DMS79 (cell line): ENCODE measurements at places on chromosomes 16 and 17.

DNA sequence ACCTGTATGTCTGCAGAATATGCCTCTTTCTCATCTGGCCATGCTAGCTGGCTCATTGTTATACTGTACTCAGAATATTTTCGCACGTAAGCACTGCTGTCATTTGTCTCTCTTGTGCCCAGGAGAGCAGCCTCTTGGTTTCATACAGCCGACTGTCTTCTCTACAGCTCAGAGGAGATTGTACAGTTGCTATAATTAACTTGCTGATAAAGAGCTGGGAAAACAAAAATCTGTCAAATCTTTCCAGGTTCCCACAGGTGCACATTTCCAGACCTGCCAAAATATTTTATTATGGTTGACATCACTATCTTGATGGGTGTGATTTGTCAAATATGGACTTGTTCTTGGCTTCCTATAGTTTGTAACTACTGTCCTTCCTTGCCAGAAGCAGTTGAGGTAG is 122.7 kb downstream of the FTO start:
- no peak for DNase-seq

DNA sequence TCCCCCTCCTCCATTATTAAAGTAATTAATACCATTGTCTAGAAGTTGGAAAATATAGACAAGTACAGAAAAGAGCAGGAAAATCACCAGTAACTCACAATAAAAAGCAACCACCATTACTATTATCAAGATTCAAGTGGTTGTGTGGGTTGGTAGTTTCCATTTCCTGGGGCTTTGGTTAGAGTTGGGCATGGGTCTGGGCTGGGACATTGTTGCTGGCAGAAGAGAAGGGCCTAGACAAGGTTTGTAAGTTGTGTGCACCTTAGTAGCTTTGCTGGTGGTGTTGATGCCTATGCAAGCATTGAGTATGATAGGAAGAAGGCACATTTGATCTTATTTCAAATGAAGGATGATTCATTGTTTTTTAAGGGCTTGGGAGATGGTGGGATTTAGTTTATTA is 25.4 kb upstream of the NFATC3 start:
- DNase-seq, result no peak

GRCh38 chr16:593406-593805 is 3.5 kb downstream of the RAB40C start:
- DNase-seq, result peak; percentile 81

DNA sequence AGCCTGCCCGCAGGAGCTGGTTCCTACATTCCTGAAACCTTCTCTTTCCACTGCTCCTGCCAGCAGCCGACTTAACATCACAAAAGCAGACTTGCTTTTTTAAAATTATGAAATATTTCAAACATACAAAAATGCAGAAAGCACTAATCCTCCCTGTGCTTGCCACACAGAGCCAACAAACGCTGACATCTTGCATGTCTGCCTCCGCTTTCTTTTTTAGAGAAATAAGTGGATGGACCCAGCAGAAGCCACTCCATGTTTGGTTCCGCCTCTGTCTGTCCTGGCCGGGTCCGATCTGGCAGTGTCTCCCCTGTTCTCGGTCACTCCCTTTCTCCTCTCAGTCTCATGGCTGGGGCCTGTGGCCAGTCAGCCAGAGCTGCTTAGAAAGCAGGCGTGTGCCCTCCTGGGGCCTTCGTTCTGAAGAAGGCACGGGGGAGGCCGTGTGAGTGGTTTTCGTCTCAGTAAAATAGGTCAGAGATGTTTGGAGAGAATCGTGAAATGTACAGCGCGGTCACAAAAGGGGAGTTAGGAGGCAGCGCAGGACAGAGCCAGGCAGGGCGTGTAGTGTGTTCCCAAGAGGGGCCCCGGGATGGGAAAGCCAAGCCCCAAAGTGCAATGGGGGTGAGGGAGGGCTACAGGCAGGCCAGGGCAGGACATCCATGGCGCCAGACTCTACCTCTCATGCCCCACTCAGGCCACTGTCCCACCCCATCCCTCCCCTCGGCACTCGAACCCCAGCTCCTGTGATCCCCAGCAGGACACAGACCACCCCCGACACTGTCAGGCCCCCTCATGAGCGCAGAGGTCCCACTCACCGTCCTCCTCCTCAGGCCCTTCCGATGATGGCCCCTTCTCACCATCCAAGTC is 23.2 kb downstream of the MXRA7 start:
- DNase-seq, result no peak

DNA sequence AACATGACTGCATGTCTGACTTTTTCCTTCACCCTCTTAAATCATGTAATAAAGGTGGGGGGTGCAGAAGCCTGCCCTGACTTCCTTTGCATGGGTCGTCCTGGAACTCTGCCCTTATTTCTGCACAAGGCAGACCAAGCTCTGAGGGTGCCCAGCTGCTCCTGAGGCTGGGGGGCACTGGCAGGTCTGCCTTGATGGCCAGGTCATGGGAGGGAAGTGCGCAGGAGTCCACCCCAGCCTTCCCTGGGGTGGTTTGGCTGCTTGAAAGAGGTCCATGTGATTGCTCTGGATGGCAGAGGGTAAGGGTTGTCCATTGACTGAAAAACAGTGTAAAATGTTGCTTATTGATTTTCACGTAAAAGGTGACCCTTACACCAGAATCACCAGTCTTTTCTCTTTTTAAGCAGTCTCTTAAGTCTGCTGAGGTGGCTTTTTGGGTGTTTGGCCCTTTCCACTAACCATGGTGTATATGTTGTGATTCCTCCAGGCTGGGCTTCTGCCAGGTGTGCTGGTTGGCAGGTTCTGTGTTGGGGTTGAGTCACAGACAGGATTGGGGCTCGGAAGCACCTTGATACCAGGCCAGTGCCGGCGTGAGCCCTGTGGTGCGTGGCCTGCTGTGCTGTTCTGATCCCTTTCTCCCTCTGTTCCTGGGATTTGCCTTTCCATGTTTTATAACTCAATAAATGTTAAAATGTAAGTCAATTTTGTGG is 19.4 kb downstream of the DHX38 start:
- no peak for DNase-seq

DNA sequence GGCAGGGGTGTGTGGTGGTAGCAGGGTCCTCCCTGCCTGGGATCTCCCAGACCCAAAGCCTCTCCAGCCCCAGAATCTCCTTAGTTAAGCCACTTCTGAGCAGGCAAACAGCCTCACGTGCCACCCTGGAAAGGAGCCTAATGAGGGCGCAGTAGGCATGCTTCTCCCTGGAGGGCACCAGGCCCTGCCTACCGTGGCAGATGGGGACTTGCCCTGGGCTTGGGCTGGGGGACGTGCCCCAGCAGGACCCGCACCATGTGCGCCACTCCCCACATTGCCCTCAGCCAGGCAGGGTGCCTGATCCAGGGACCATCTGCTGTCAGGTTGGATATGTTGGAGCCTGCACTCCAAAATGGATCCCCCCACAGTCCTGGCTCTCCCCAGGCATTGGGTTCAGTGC is 14.2 kb downstream of the FAM83G start:
- DNase-seq, result no peak

DNA sequence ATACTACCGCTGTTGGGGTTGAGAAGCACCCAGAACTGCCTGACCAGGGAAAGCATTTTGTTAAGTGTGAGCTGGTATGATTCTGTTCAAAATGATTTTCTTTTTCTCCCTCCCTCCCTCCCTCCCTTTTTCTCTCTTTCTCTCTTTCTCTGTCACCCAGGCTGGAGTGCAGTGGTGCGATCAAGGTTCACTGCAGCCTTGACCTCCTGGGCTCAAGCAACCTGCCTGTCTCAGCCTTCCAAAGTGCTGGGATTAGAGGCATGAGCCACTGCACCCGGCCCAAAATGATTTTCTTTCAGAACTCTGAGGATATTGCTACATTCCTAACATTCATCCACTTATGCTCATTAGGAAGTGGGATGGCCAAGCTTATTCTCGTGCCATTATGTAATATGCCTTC is 41.3 kb downstream of the SLC47A1 start:
- no peak for DNase-seq

- DNase-seq, result no peak
Measured at GRCh38 chr17:42287305-42287976, 857 bp upstream of the STAT5A start.

- DNase-seq, result no peak
Measured at GRCh38 chr17:27498615-27499309, 42.5 kb downstream of the KSR1 start.

GRCh38 chr16:67370661-67371060 is 22.6 kb downstream of the TPPP3 start:
- no peak for DNase-seq

- no peak for DNase-seq
Measured at GRCh38 chr17:72115781-72116525, 4.9 kb upstream of the SOX9 start.

DNA sequence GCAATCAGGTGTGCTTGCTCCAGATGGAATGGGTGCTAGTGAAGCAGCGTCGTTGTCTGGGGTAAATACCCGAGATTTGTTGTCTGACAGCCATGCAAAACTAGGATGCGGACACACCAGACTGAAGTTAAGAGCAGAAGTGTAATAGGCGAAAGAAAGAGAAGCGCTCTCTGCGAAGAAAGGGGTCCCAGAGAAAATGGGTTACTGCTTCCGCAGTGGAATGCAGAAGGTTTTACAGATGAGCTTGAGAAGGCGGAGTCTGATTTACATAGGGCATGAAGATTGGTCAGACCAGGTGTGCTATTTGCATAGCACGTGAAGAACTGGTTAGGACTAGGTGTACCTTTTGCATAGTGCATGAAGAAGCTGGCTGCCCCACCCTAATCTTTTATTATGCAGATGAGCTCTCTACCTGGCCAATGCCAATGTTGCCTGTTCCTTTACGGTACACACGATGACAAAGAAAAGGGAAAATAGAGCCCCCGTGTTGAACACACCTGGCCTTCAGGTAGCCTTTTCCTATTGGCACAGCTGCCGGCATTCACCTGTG is 32.0 kb upstream of the SNN start:
- DNase-seq, result peak; percentile 26

DNA sequence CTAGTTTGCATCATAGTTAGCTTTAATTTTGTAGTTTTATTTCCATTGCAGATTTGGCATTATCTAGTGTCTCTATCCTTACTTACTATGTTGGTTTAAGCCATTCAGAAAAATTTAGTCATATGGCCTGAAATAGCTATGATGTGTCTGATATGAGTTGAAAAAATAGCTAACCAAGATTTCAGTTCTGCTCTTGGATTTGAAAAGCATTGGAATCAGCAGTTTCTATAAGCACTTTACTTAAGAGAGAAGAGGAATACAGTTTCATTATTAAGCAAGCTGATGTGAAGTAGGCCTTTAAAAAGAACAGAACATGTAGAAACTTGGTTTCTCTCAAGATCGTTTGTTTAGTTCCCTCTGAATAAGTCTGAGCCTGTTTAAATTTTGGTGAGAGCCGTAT is 25.9 kb downstream of the LPCAT2 start:
- DNase-seq, result peak; percentile 30

GRCh38 chr17:11954936-11955335 is 42.3 kb downstream of the ZNF18 start:
- DNase-seq, result no peak

GRCh38 chr16:4339909-4340308 is 11.2 kb downstream of the PAM16 start:
- DNase-seq, result no peak

GRCh38 chr16:8682551-8683259 is 8.3 kb downstream of the ABAT start:
- no peak for DNase-seq

GRCh38 chr17:39009581-39010001 is 42.4 kb upstream of the FBXO47 start:
- DNase-seq, result no peak

DNA sequence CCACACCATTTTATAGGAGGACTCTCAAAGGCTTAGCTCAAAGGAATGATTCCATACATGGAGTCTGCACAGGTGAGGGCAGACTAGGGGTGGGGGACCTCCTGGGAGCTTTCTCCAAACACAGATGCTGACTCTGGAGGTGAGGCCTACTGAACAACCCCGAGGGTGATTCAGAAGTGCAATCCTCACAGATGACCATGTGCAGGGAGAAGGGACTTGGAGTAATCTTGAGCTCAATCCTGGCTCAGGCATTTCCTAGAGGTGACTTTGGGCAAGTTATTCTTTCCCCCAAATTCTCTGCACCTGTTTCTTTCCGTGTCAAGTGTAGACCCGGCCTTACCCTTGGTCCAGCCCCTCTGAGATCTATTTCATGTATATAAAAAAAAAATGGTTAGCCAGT is 401.5 kb downstream of the SLC39A11 start:
- no peak for DNase-seq

DNA sequence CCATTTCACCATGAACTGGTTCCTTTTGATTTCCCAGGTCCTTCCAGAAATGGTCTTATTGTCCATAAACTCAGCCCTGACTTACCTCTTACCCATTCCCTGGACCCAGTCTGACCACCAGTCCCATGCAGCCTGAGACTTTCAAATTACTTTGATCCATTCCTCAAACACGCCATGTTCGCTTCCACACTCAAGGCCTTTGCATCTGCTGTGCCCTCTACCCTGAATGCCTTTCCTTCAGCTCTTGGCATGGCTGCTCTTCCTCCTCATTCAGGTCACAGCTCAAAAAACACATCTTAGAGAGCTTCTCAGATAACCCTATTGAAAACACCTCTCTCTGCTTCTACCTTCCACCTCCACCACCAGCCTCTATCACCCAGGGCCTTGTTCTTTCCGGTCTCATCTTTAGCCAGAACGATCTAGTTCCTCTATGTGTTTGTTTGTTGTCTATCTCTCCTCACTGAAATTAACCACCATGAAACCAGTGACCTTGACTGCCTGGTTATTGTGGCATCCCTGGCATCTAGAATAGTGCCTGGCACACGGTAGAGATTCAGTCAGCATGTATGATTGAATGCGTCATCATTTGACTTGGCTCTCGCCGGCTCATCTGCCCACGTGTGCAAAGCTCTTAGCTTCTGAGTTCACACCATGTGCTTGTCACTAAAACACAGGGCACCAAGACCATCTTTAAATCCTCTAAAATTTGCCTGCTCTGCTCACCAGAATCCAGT is 12.8 kb downstream of the CRYM start:
- no peak for DNase-seq

DNA sequence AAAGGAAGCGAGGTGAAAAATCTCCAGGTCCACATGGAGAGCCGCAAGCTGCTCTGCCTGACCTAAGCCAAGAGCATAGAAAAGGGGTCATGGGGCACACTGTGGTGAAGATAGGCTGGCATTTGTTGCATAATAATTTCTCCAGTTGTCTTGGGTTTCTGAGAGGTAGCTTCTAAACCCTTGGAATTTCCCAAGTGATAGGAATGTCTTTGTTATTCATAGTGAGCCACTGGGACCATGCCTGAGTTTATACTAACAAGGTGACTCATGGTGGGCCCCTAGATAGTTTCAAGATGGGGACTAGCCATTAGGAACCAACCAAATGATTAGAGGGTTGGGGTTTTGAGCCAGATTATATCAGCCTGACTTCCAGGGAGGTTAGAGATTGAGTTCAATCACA is 25.6 kb downstream of the SOST start:
- DNase-seq, result no peak

DNA sequence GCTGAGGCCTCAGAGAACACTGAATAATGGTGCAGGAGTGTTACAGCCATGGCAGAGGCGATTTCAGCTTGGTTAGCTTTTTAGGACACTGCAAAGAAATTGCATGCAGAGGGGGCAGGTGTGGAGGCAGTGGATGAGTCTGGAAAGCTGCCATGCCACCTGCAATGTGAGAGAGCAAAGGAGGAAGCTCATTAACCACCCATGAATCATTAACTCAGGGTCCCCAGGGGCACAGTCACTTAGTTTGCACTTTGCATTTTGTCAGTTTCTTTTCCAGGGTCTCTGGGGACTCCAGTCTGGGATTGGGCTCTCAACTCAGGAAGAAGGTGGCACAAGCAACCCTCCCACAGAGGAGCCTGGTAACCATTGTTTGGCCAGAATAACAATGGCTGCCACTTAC is 132.9 kb downstream of the USP31 start:
- DNase-seq, result peak; percentile 52

GRCh38 chr17:38676706-38677504 is 2.1 kb upstream of the EPOP start:
- DNase-seq, result peak; percentile 65

GRCh38 chr17:38449364-38449763 is 21.1 kb downstream of the ARHGAP23 start:
- DNase-seq, result no peak
